Fibroblast of skin of right biceps (primary cell): ENCODE measurements at places on chromosomes 5 and 9.
A peak's percentile ranks its signal among the peaks of the same experiment; 100 is the strongest.

- peak; percentile 97 for DNase-seq
These were observed 147.6 kb upstream of the SPRY4 start for GRCh38 chr5:142472306-142472951.

DNA sequence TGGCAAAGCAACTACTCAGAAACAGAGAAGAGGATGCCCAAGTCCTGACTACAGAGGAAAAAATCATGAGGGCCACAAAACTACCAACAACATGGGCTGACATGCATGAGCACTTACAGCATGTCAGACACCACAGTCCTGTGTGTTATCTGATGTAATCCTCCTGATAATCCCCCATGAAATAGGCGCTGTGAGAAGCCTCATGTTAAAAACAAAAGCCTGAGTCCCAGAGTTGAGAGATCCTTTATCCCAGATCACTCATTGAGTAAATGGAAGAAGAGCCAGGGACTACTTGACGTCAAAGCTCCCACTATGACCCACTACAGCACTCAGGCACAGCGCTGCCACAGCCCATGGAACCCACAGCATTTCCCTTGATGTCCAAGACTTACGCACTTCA is 7.2 kb upstream of the SPOCK1 start:
- no peak for DNase-seq

- no peak for DNase-seq
These were observed 38.3 kb downstream of the HTR1A start for GRCh38 chr5:63923914-63924313.

GRCh38 chr9:129264388-129264787 is 86.3 kb upstream of the IER5L start:
- no peak for DNase-seq

- no peak for DNase-seq
These were observed 631 bp downstream of the CFAP77 start for GRCh38 chr9:132410642-132411041.

- no peak for DNase-seq
These were observed 9.0 kb downstream of the ABL1 start for GRCh38 chr9:130844044-130844451.

- no peak for DNase-seq
These were observed 17.9 kb downstream of the NIPAL4 start for GRCh38 chr5:157477814-157478494.

- DNase-seq, result no peak
These were observed 2051.0 kb downstream of the EFNA5 start for GRCh38 chr5:105619725-105620124.

GRCh38 chr5:59276917-59277372 is 616.6 kb downstream of the PDE4D start:
- DNase-seq, result no peak

DNA sequence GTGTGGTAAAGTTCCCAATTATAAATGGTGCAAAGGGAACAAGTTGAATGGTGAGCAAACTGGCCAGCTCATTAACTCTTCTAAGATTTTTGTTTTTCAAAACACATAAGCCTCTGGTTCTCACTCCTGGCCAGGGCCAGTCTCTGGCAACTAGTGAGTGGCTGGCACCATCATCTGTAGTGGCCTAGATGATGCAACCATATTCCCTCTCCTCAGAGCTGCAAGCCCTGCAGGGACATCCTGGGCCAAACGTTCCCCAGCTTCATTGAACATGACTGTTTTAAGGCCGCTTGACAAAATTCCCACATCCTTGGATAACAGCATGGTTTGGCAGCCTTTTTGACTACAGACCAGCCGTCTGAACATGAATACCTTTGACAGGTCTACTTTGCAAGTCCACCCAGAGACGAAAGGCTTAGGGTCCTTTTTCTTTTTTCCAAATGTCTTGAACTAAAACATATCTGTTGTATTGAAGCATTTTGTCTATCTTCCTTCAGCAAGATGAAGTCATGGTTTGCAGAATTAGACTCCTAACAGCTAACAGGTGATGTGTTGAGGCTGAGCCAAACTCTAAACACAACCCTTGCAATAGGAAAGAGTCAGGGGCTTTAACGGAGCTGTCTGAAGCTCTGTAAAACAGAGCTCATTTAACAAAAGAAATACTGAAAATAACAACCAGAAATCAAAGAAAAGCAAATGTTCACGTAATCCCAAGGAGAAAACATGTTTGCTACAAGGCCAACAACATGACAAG is 23.8 kb downstream of the MACROH2A1 start:
- no peak for DNase-seq

- no peak for DNase-seq
These were observed 2050.7 kb upstream of the WWC1 start for GRCh38 chr5:166240705-166241104.

DNA sequence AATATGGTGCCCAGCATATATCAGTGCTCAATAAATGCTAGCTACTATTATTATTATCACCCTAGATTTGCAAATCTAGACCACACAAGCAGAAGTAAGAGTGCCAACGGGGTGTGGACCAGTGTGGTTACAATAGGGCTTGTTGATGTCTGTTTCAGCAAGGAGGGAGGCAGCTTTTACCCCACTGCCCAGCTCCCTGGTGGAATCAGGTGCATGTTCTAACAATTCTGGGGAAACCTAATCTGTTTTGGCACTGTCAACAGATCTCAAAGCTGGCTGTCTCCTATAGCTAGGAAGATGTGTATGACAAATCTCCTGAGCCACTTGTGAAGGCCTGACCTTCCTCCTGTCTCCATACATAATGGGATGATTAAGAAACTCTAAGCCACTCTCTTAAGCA is 5.7 kb downstream of the TGFBI start:
- no peak for DNase-seq

GRCh38 chr9:92265154-92265553 is 28.3 kb downstream of the IARS1 start:
- DNase-seq, result peak; percentile 21

DNA sequence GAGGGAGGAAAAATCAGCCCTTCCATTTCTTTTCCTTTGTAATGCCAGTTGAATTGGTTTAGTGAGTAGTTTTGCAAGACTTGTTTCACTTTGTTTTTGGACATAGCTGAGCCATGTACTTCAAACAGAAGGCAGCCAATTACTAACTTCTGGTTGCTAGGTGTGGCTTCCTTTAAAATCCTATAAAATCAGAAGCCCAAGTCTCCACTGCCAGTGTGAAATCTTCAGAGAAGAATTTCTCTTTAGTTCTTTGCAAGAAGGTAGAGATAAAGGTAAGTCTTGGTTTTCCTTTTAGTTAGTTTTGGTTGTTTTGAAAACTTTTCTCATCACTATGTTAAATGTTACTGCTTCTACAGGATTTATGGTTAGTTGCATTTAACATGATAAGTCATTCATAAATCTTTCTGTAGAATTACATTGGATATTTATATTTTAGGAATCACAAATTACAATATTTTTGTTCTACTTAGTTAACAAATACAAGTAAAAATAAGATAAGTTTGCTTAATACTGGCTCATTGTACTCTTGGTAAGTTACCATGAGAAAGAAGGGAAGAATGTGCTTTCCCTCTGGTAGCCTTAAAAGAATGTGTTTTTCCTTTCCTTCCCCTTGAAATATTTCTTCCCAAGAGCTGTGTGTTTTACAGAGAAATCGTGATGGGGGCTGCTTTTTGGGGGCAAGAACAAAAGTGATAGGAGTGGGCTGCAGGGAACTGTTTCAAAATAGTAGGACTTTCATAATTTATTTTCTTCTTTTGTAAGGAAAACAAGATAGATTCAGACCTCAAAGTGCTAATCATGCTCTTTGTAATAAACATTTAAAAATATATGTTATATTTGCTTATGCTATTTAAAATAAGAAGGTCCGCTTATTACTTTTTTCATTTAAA is at the start of gene ANXA1:
ANXA1 (plus strand) TSS at position 213 of the 890 bp plus-strand sequence. CDS start 6,671 bp downstream, outside the sequence.
- peak; percentile 87 for DNase-seq

- no peak for DNase-seq
These were observed 61.4 kb downstream of the CFAP90 start for GRCh38 chr5:7789567-7789966.

GRCh38 chr9:92312887-92313623 is 12.1 kb downstream of the NOL8 start:
- no peak for DNase-seq
